Caco-2 (cell line): ENCODE measurements at places on chromosomes 12 and 14.

GRCh38 chr12:75480469-75480949 is at the start of gene GLIPR1:
GLIPR1 (plus strand) TSS chr12:75480755; CDS start chr12:75480881, 126 bp downstream.
- no peak for DNase-seq

DNA sequence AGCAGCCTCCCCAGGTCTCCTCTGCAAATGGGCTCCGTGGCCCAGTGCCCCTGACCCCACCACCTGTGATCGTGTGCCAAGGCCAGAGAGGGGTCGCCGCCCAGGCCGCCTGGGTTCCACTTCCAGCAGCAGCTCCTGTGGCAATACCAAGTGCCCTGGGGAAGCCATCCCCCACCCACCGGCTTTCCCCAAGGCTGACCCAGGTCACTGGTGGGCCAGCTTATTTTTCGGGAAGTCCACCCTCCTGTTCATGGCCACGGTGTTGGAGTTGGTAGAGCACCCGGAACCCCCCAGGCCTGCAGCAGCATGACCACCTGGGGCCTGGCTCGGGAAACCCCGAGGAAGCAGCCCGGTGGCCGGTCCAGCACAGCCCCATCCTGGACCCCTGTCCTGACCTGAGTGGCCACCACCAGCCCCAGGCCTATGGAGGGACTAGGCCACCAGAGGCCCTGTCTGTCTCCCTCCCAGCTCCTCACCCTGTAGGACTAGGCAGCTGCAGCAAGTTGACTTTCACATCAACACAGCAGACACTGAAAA is 40.8 kb upstream of the OASL start:
- DNase-seq, result no peak

DNA sequence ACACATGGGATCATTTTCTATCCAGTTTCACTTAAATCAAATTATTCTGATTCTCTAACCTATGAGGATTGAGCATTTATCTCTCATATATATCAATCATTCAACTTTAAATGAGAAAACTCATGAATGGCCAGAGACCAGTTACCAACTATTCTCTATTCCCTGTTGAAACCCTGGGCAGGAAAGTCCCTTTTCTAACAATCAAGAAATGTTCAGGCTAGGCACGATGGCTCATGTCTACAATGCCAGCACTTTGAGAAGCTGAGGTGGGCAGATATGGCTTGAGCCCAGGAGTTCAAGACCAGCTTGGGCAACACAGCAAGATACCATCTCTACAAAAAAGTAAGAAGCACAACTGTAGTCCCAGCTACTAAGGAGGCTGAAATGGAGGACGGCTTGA is 18.0 kb downstream of the FMNL3 start:
- DNase-seq, result no peak

GRCh38 chr12:42444192-42444943 is 118.4 kb downstream of the PPHLN1 start:
- DNase-seq, result no peak

DNA sequence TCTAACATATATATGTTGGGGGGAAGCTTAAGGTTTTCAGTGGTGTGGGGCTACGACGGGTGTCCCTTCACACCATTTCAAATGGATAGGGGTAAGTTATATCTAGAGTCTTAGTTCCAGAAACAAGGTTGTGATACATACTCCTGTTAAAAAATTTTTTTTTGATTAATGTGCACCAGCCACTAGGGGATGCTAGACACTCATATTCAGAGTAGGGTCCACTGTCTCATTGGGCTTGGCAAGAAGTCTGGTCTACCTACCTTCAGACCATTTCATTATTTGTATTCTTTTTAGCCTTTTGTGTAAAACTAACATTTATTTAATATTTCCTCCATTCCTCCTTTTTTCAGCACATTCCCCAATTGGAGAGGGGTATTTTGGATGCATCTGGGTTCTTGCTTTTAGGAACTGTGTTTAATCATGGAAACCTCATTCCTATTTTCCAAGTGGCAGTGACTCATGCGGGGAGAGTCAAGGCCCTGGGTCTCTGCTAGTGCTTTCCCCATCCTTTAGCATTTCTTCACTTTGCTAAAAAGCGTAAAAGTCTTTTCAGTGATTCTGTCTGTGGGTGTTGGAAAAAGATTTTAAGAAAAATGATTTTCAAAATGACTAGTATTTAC is 33.4 kb downstream of the ANO4 start:
- DNase-seq, result no peak

DNA sequence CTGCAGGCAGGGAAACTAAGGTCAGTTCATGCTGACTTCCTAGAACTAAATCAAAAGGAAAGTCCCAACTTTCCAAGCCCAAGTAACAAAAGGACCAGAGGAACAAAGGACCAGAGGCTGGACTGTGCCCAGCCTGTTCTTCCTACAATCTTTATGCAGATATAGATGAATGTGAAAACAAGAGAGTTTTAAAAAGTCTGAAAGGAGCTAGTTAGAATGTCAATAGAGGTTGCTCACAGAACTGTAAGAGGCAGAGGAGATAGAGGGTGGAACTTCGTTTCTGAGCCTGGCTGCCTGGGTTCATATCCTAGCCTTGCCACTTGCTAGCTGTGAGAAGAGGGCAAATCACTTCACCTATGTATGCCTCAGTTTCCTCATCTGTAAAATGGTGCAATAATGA is 30.0 kb upstream of the CCDC63 start:
- DNase-seq, result no peak

DNA sequence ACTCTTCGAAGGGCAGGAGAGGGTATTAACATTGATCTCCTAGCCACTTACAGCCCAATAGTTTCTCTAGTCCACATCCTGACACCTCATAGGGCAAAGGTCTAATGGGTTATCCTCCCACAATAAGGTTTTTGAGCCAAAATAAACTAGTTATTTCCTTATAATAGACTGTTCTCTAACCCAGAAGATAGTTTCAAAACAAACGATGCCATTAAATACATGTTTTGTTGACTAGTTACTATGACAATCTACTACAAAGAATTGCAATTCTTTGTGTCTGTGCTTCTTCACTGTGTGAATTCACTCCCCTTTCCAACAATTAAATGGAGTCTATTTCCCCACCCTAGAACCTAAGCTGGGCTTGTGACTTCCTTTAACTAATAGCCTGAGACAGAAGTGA is 6.4 kb upstream of the ACTR10 start:
- no peak for DNase-seq

DNA sequence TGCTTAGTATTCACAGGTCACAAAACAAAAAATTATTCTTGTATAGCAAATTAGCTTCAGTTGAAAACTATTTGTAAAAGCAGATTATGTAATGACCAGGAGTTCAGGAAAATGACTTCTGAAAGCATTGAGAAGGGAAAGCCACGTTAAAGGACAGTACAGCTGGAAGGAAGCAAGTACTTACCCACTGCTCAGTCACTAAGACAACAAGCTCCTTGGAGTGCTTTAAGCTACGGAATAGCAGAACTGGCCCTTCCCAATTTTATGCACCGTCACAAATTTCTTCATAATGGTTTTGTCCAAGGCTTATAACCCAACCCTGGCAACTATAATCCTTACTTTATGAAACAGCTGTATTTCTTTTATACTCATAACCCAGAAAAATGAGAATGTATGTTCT is 13.0 kb upstream of the SNAPC1 start:
- DNase-seq, result no peak

DNA sequence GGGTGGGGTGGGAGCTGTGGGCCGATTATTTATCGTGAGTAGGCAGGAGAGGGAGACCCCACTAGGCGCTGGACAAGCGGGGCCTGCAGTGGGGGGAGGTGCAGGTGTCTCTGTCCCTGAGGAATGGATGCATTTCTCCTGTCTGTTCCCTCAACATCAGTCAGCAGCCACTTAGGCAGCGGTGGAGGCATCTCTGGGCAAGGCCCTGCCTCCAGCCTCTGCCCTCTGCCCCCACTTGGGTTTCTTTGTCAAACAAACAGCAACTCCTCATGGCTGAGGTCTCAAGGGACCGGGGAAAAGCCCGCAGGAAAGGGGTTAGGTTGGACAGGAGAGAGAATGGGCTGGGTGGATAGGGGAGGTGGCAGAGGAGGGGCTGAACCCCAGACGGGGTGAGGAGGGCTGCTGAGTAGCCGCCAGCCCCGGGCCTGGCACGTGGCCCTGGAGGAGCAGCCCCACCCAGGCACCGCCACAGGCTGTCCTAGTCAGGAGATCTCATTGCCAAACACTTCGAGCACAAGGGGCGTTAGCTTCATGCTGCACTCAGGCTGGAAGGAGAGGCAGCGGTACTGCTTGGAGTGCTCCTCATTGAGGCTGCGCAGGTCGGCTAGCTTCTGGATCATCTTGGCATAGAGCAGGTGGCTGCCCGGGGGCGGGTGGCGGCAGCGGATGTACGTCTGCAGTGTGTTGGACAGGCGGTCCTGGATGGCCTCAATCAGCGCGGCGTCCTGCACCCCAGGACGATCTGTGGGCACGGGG is 24.7 kb upstream of the HDAC7 start:
- DNase-seq, result no peak

GRCh38 chr12:131035245-131035681 is 81.6 kb downstream of the ADGRD1 start:
- no peak for DNase-seq

DNA sequence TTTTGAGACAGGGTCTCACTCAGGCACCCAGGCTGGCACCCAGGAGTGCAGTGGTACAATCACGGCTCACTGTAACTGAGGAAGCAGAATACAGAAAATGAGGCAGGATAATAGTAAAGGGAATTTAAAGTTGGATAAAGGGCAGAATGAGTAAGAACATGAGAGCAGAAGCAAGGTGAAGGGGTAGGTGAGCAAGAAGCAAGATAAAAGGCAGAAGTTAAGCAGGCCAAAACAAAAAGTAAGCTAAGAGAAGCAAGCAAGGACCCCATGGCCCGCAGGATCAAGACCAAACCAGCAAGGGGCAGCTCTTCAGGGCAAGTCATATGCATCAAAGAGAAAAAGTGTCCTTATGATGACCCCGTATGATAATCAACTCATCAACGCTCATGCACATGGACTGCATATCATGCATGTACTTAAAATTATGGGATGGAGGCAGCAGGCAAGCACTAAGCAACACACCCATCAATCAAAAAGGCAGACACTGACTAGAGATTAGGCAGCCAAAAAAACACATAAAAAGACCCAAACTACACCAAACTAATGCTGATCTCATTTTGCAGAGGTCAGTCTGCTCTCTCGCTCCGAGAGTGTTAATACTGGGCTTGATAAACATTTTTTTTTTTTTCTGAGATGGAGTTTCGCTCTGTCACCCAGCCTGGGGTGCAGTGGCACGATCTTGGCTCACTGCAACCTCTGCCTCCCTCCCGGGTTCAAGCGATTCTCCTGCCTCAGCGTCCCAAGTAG is 11.6 kb downstream of the TIMELESS start:
- no peak for DNase-seq

DNA sequence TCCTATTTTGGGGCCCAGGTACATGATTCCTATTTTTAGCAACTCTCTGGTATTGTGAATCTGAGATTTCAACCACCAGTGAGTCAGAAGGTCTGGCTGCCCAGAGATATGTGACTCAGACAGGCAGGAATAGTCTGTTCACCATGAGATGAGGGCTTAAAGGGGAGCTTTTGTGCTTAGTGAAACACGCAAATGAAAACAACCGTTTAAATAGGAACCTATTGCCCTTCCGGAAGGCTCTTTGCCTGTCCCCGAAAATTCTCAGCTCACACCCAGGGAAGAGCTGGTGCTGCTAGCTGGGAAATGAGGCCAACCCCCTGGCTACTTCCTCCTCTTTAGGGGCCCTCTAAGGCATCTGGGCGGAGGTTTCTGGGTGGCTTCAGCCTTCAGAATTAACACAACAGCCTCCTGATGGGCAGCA is 283.6 kb downstream of the CACNA1C start:
- DNase-seq, result no peak

DNA sequence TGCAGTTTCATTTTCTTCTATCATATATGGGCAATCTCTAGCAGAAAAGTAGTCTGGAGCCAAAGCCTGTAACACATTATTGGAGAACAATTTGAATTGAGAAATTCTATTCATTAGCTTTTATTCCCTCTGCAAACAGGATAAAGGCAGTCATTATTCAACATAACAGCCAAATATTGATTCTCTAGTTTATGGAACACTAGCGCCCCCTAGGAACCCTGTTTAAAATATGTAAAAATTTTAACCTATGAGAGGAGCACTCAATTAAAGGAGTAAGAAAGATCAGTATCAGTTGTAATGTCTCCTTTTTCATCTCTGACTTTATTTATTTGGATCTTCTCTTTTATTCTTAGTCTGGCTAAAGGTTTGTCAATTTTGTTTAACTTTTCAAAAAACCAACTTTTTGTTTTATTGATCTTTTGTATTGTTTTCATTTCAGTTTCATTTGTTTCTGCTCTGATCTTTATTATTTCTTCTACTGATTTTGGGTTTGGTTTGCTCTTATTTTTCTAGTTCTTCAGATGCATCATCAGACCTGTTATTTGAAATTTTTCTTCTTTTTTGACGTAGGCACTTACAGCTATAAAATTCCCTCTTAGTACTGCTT is 4.8 kb upstream of the LMNTD1 start:
- peak; percentile 72 for DNase-seq

- DNase-seq, result no peak
These were observed 160.5 kb downstream of the PIK3C2G start for GRCh38 chr12:18421867-18422266.

- DNase-seq, result no peak
These were observed 27.5 kb upstream of the OAS1 start for GRCh38 chr12:112879191-112879705.

DNA sequence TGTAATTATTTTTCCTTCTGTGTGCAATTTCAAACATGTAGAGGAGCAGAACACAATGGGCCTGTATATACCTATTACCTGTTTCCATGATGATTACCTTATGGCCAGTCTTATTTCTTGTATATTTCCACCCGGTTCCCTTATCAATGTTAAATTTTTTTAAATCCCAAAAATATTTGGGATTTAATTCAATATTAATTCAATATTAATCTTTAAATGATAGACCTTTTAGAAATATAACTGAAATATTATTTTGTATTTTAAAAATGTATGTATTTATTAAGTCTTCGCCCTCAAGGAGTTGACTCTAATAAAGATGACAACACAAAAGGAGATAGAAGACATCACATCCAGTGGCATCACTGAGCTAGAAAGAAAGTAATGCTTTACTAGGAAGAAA is 607 bp upstream of the KRT6C start:
- no peak for DNase-seq

- peak; percentile 10 for DNase-seq
These were observed 2.2 kb downstream of the PDZRN4 start for GRCh38 chr12:41190338-41190737.

GRCh38 chr12:91529829-91530228 is 347.2 kb upstream of the DCN start:
- DNase-seq, result no peak

- no peak for DNase-seq
These were observed 3.7 kb upstream of the SLC15A5 start for GRCh38 chr12:16281157-16281556.

DNA sequence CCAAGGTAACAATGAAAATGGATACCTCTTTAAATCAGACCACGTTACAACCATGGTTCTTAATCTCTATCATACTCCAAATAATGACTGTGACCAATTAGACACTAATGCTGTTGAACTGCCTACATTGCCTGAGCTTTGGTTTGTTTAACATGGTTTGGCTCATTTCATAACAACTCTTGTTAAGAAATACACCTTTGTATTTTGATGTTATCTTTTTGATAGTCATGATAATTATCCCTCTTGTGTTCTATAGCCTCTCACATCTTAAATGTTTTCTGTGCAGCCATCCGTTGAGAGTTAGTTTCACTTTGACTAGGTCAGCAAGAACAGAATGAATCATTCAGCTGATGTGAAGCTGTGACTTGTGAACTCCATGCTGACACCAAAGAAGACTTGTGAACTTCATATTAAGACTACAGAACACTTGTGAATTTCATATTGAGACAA is 75.5 kb upstream of the RERGL start:
- no peak for DNase-seq

- no peak for DNase-seq
These were observed 33.2 kb downstream of the TMEM30B start for GRCh38 chr14:61247935-61248334.

GRCh38 chr12:77229640-77230442 is 164.5 kb upstream of the E2F7 start:
- no peak for DNase-seq
